ENCODE measurements at places on chromosomes 4 and X.

- DNase-seq: no peak
Observed at GRCh38 chr4:105715692-105716278, 7.2 kb downstream of the GSTCD start.

DNA sequence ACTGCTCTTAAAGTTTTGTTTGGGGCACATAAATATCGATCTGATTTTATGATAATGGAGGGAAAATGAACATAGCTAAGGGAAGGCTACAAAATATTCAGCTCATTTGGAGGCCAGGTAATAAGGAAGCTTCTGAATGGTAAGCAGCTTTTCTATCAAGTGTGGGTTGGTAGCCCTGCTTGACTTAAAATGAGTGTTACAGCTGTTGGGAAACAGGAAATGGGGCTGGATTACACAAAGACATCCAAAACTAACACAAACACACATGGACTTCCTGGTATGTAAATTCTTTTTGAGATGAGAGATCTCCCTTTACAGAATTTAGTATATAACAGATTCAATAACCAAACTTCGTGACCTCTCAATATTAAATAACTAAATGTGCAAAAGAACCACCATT, 58.0 kb downstream of the FGF16 start:
- DNase-seq: no peak

GRCh38 chr4:171880136-171880535, 66.9 kb downstream of the GALNTL6 start:
- no peak for DNase-seq

DNA sequence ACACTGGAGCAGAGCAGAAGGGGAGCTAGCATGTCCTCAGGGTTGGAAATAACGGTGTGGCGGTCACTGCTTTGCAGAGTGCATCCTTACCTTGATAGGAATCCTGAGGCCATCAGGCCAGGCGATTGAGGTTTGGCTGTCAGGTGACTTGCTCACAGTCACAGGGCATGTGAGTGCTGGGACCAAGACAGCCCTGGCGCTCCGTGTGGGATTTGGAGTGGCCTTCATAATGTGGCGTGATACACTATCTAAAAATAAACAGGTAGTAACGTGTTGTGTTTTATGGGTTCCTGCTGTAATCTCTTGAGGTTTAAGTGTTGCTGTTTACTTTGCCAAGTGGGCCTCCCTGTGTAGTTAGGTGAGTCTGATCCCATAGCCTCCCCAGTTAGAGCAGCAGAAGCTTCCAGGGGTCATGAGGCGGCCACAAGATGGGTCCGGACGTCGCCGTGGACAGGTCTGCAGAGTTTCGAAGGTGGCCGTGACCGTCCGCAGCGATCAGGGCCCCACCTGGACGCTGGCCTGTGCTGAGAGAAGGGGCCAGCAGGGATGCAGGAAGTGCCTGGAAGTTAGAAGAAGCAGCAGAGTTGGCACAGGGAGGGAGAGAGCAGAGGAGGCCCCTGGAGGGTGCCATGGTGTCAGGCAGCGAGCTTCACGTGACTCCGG, 27.7 kb downstream of the RGS12 start:
- no peak for DNase-seq

GRCh38 chr4:119040694-119041185, 94.9 kb upstream of the MYOZ2 start:
- DNase-seq: no peak

- no peak for DNase-seq
Observed at GRCh38 chrX:11470250-11470974, 177.2 kb downstream of the AMELX start.

GRCh38 chr4:150131581-150132228, 53.5 kb downstream of the DCLK2 start:
- DNase-seq: no peak

GRCh38 chrX:7294483-7294882, 146.5 kb upstream of the PUDP start:
- no peak for DNase-seq

DNA sequence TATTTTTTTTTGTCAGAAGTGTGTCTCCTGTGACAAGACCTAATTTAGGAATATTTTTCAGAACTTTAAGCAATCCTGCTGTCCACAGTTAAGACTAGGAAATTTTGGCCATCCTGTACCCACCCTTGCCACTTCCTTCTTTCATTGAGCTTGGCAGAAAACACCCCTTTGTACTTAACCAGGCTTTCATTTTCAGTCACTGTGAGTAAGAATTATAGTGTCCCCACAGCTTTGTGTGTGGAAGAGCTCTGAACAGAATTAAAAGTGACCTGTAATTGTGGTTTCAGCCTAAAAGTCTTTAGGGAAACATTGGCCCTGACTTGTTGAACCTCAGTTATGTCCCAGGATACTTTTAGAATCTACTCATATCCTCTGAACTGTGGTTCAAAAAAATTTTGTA, 153.7 kb upstream of the BMP3 start:
- no peak for DNase-seq

GRCh38 chr4:89871211-89871610, 23.4 kb upstream of the MMRN1 start:
- no peak for DNase-seq

GRCh38 chrX:48696909-48697727, 584 bp downstream of the SUV39H1 start:
- DNase-seq: no peak

DNA sequence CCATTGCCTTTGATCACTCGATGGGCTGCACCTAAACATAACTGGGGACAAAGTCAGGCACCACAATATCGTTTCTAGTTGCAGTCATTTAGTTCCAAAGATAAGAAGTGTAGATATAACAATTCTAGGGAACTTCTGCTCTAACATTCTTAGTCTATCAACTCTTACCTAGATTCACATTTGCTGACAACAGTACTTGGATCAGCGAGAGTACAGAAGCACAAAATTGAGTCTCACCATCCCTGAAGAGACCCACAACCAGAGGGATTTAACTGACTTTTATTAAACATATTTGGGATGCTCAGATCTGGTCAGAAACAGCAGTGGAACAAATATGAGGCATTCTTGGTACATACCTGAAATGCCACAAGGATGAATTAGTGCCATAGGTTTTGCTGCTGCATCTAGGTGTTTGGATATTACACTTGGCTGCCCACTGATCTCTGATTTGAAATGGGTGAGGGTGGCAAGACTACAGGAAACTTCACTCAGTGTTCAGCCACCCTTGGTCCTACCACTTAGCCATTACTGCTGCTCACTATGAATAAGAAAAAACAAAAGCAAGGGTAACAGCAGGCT, 28.9 kb upstream of the HUWE1 start:
- no peak for DNase-seq

GRCh38 chr4:70863099-70863790, 23.6 kb upstream of the GRSF1 start:
- DNase-seq: no peak

DNA sequence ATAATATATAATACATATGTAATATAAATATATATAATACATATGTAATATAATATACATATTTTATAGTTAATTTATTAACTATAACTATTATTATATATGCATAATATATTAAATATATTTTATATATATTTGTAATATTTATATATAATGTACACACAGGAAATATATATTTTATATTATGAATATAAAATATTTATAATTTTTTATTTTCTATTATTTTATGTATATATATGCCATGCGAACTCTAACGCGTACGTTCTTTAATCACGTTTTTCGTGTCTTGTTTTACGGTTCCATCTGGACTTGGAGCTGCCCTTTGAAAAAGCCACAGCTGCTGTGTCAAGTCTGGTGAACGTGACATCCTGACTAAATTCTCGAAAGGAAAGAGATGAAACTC, 332.1 kb downstream of the ASMT start:
- DNase-seq: no peak

DNA sequence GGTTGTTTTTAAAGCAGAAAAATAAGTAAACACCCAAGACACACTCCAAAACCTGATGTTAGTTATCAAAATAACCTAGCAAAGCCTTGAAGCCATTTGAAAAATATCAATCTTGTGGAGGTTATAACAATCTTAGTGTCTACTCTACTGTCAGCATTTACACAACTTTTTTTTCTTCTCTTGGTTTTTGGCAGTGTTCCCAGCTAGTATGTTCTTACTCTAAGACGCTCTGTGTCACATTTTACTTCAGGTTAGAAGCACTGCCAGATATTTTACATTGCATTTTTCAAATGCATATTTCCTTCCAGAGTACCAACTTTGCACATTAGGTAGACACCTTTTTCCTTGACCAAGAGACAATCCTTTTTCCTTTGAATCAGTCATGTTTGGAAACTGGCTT, 114.0 kb upstream of the INPP4B start:
- DNase-seq: no peak

- peak; percentile 75 for DNase-seq
Observed at GRCh38 chr4:121950212-121950679, 1.6 kb downstream of the TRPC3 start.

DNA sequence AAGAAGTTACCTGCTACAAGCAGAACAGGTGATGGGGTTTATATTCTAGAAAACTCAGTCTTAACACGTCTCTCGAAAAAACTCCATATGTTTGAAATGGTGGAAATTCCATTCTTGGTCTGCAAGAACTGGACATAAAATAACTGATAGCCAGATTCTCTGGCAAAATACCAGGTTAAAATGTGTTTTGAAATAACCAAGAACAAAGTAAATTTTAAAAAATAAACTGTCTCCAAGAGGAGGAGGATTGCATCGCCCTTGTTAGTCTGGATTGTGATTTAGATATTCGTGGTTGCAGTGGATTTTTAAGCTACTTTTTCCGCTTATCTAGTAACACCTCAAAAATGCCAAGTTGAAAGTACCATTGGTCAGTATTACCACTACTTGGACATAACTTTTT, 40.8 kb downstream of the CENPU start:
- DNase-seq: no peak

DNA sequence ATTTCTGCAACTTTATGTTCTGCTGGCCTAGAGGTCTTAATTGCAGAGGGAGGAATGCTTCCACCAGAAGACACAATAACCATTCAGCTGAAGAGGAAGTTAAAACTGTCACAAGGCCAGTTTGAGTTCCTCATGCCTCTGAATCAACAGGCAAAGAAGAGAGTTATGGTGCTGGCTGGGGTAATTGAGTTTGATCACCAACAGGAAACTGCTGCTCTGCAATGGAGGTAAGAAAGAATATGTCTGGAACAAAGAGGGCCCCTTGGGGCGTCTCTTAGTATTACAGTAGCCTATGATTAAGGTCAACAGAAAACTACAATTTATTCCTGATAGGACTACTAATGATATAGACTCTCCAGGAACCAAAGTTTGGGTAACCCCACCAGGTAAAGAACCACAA, 744.0 kb downstream of the FSTL5 start:
- no peak for DNase-seq

DNA sequence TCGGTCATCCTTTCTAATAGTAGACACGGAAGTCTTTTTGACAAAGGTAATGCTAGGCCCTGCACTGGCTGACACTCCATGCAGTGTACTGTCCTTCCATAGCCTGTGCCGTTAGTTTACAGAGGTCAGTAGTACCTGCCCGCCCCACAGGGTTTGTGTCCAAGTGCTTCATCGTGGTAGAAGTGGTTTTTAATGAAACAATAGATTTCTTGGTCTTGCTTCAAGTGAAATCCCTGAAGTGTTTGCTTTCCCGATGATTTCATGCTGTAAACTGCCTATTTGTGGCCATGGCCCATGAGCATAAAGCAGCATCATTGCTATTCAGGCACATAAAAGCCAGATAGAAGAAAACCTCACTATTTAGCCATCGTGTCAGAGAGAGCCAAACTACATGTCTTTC, 139.3 kb downstream of the GPR143 start:
- no peak for DNase-seq

GRCh38 chrX:29690061-29690460, 525.3 kb upstream of the MAGEB2 start:
- no peak for DNase-seq

DNA sequence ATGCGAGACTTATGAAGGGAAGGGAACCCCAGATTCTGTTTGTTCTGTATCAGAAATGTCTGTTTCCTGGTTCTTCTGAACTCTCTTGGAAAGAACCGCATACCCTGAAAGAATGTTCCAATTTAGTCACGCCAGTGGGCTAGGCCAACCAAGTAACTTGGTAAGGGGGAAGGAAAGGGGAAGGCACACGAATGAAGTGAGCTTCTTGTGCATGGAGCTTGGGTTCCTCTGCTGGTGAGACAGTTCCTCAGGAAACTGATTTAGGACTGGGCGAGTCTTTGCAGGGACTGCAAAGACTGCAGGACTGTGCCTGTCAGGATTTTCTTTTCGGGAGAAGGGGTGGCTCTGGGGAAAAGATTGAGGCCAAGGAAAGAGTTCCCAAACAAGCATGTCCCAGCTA, 35.6 kb downstream of the FRMPD3 start:
- DNase-seq: no peak

GRCh38 chr4:3674479-3674851, 91.7 kb upstream of the ADRA2C start:
- no peak for DNase-seq

DNA sequence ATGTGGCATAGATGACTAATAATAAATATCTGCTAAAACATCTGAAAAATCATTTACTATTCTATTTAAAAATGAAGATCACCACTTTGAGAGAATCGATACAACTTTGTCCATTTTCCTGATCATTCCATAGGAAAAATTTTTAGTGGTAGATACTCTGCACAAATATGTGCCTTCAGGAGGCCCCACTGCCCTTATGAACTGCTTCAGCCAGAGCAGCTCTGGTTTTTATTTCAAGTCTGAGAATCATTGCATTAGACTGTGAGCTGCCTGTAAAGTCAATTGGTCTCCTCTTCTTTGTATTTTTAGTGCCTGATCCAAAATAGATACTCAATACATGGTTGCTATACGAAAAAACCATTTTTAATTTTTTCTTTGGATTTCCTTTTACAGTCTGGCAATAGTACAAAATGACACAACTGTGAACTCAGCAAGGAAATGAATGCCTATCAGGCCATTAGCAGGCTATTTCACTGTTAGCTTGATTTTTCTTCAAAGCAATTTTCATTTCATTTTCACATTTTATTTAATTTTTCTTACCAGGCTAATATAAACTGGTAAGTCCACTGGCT, 69.1 kb downstream of the SHISA3 start:
- no peak for DNase-seq

DNA sequence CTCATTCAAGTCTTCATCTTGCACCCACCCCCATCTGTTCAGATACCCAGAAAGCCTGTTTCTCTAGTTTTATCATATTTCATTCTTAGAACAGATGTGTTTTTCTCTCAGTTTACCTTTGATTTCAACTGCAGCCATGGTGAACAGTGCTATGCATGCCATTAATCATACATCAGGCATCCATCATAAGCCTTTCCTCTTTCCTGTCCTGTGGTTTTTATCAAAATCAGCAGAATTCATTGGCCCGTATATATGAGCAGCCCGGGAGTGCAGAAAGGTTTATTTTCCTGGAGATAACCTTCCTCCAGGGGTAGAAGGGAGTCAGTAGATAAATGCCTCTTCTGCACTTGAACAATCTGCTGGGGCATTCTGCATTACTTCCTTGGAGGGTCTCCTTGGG, 65.7 kb downstream of the IL21 start:
- no peak for DNase-seq

- no peak for DNase-seq
Observed at GRCh38 chrX:41350150-41350975, 16.4 kb downstream of the DDX3X start.

- DNase-seq: no peak
Observed at GRCh38 chrX:150338615-150339014, 24.5 kb upstream of the MAMLD1 start.

- no peak for DNase-seq
Observed at GRCh38 chr4:184574861-184575260, 74.4 kb downstream of the CASP3 start.

GRCh38 chrX:56762220-56762619, 33.2 kb downstream of the NBDY start:
- no peak for DNase-seq

GRCh38 chrX:77076896-77077295, 370.3 kb upstream of the FGF16 start:
- no peak for DNase-seq

Measured in stimulated activated CD4-positive, alpha-beta T cell treated with anti-CD3 and anti-CD28 coated beads, TNF-alpha, amount 100 ng/mL, for 4 hours (primary cell).